Foreskin melanocyte (primary cell): ENCODE measurements at places on chromosomes 16 and 17.

DNA sequence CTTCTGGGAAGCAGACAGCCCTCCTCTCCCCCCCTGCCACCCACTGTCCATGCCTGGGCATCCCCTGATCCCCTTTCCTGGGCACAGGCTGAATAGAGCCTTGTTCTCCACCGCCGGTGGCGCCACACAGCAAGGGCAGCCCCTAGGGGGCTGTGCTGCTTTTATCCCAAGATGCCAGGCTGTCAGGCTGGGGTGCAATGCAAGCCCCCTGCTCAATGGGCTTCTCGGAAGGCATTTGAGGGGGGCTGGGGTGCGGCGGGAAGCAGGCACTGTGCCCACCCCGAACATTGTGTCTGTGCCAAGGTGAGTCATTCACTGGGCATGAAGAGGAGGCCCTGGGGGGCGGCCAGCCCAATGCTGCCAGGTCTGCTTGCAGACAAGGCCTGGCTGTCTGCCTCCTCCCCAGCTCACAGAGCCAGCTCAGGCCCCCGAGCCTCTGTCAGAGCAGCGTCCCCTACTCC lies 1.5 kb upstream of the GFAP start:
- no peak for DNase-seq

- DNase-seq = no peak
Measured at GRCh38 chr17:17911001-17911613, 61.1 kb downstream of the TOM1L2 start.

DNA sequence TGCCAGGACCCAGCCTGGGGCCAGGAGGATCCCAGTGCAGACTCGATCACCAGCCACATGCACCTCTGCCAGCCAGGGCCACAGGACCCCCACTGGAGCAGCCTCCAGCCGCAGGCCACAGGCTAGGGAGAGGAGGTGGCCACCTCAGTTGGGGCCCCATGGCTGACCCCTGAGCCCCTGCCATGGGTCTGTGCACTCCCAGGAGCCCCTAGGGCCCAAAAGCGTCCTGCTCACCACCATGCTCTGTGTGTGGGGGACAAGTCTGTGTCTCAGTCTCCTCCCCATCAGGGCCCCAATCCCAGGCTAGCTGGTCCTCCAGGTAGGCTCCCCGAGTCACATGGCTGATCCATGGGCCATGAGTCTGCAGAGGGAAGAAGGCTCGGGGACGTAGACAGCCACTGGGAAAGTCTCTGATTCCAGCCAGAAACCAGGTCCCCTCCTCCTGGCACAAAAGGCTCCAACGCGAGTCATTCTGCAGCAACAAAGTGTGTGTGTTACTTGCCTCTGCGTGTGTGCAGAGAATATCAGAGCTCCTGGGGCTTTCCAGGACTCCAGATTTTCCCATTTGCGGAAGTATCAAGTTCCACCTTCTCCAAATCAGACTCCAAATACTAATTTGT lies 6.1 kb upstream of the PRSS8 start:
- DNase-seq = no peak

- DNase-seq = no peak
Measured at GRCh38 chr16:85042606-85043005, 15.0 kb downstream of the KIAA0513 start.

DNA sequence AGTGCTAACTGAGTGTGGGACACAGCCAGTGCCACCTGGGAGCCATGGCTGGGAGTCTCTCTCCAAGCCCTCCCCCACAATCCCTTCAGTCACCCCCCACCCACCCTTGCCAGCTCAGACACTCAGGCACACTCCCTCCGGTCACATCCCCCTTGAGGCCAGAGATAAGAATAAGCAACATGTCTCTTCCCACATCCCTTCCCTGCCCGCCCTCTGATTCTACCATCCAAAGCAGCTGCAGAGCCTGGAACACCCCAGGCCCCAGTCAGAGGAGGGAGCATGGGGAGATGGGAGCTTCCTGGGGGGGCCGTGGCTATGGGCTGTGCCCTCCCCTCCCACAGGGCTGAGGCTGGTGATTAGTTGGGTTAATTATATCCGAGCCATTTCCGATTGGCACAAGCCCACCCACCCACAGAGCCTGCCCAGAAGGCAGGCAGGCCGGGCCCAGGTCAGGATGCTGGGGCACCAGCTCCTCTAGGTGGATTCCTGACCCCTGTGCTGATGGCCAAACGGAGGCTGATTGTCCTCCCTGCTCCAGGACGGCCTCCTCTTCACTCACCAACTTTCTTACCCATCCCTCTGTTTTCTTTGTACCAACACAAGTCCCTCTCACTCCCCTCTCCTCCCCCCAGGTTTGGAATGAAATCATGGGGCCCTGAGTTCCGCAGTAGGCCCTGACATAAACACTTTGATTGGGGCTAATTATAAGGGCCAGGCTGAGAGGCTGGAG lies 28.6 kb upstream of the MEIOC start:
- no peak for DNase-seq

DNA sequence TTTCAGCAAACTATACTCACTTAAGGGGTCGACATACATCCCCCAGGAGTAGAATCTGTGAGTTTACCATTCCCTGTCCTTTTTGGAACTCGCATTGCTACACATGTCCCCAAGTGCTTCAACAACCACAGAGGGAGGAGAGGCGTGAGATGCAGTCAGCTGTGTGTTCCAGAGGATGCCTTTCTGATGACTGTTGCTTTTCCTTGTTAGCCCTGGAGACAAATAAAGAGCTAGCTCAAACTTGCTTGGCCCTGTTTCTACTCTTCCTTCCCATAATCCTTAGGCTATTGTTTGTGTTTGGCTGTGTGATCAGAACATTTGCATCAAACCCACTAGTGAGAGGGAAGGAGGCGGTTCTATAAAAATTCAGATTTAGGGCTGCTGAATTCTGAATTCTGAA lies 264.0 kb downstream of the ENGASE start:
- DNase-seq = peak; percentile 3

GRCh38 chr17:65809366-65809765 lies 247.9 kb upstream of the AXIN2 start:
- DNase-seq = no peak

DNA sequence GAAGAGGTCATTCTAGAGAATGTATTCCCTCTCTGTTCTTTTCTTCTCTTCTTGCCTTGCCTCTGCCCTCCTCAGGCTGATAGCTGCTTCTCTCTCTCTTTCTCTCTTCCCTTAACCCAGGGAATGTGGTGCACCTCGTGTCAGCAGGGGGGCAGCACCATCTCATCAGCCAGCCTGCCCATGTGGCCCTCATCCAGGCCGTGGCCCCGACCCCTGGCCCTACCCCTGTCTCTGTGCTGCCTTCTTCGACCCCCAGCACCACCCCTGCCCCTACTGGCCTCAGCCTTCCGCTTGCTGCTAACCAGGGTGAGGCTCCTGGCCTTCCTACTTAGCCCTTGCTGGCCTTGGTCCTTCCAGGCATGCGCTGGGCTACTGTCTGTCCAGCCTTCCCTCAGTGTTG lies 23.5 kb downstream of the SRCAP start:
- DNase-seq = no peak

GRCh38 chr16:57497121-57497520 lies 10.8 kb upstream of the DOK4 start:
- DNase-seq = no peak

- DNase-seq = no peak
Measured at GRCh38 chr17:914561-914960, 65.0 kb downstream of the NXN start.

DNA sequence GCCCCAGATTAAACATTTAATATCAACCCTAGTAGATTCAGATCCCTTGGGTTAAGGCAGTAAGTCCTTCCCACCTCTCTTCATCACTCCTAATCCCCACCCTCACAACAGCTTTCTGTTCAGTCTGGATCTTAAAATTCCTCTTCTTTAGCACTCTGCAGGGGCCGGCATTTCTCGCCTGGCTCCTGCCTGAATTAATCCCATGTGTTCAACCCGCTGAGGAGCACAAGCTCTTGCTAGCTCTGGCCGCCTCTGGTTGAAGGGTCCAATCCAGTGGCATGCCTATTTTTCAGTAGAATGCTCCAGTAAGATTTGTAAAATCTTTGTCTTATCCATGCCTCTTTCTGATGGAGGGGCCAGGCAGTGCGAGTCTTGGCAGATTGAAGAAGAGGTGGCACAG lies 59.2 kb downstream of the CYB5B start:
- DNase-seq = no peak

- no peak for DNase-seq
Measured at GRCh38 chr16:85327731-85328675, 215.7 kb upstream of the CIBAR2 start.

DNA sequence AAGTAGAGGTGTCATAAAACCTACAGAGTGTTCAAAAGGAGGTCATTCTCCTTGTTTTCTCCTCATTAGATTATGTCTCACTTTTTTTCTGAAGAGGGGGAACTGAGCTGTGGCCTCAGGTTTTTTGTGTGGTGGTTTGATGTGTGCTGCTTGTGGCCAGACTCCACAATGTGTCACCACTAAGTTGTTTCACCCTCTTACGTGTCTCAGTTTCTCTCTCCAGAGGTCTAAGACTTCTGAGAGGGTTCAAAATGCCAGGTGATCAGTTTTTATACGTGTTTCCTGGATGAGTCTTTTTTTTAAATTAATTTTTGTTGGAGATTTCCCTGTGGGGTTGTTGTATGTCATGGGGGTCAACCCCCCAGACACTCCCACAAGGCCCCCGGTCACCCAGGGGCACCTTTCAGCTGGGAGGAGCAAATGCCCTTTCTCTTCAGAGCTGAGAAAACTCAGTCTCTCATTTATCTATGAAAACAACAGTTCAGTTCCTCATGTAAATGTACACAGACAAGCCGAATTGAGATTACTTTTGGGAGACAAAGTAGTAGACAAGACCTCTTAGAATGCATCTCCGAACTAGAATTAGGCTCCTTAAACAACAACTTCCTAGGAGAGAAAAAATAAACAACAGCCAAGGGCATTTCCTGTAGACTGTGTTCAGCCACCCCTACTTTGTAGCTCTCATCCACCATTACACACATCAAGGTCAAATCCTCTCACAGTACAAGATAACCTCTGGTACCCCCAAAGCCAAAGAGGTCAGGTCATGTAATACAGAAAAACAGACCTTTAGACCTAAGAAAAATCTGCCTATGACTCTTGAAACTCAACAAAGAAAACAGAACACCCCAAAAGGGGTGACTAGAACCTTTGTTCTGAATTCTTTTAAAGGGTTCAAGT lies 23.9 kb upstream of the TMEM98 start:
- no peak for DNase-seq

GRCh38 chr17:1029922-1030644 lies 33.2 kb downstream of the TIMM22 start:
- DNase-seq = no peak

- DNase-seq = no peak
Measured at GRCh38 chr17:72588961-72589360, 468.1 kb downstream of the SOX9 start.

DNA sequence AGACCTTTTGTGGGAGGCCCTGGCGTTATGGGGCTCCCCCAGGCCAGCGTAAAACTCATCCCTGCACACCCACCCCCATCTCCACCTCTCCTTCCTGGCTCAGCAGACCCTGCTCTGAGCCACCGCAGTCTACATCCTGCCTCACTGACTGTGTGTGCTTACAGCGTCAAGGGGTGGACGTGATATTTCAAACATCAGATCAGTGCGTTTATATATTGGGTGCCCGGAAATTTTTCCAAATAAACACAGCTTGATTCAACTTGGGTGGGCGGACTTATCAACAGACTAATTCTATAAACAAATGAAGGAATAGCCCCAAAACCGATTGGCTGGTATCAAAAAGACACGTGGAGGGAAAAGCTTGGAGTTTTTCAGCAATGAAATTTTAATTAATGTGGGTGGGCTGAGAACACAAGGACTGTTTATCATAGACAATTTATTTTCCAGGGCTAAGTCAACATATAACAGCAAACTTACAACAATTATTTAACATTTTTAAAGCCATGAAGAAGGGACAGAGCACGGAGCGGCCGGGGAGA lies at the start of gene FOXL1:
Gene FOXL1, plus strand, starts transcription at position 489 of the 539 bp plus-strand sequence. CDS start 175 bp downstream, outside the sequence.
- DNase-seq = no peak

DNA sequence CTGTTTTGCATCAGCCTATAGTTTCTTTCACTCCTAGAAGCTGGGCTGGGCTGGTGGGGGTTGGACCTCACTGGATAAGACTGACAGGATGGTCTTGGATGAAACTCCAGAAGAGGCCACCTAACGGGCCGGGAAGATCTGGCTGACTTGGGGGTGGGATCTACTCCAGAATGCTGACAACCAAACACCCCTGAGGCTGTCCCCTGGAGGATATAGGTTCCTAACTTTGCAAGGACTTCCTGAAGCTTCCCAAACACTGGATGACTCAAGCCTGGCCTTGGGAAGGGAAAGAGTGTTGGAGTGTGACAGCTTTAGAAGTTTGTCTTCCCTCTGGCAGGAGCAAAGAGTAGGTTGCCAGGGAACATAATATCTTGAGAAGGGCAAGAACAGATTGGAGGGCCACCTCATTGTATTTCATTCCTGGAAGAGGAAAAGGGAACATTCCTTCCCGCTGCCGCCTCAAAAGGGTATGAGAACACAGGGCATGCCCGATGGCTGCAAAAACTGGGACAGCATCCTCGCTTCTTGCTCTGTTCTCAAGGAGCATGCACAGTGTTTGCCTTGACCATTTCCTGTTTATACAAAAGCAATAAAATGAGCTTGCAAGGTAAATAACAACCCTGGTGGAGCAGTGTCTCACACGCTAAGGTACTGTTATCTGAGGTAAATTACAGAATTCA lies 6.8 kb upstream of the CYB5B start:
- no peak for DNase-seq

GRCh38 chr17:50176559-50177357 lies 11.0 kb downstream of the SGCA start:
- DNase-seq = no peak
